ENCODE measurements at places on chromosomes 11 and 22.

DNA sequence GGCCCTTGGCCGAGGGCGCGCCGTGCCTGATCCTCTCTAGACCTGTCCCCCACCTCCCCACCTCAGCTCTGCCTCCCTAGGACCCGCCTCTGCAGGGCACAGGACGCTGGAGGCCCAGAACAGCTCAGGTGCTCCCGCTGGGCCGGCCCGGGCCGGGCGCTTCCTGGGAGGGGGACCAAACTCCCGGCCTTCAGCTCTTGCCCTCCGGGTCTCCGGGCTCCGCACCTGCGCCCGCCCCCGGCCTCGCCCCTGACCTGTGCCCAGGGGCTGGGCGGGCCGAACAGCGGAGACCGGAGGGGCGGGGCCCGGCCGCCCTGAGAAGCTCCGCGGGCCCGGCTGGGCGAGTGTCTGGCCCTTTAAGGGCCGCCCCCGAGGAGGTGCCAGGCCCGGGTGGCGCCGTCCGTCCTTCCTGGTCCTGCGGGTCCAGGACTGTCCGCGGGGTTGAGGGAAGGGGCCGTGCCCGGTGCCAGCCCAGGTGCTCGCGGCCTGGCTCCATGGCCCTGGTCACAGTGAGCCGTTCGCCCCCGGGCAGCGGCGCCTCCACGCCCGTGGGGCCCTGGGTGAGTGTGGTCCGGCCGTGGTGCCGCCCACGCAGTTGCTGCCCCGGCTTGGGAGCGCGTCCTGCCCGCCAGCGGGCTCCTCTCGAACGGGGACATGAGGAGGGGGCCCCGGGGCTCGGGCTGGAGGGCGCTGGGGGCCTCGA, at the start of gene SSH3:
SSH3 (plus strand) TSS at position 399 of the 703 bp plus-strand sequence; CDS start at position 495, 96 bp downstream.
- DNase-seq = peak; percentile 24

GRCh38 chr22:49783036-49783746, 44.5 kb downstream of the BRD1 start:
- DNase-seq = no peak

DNA sequence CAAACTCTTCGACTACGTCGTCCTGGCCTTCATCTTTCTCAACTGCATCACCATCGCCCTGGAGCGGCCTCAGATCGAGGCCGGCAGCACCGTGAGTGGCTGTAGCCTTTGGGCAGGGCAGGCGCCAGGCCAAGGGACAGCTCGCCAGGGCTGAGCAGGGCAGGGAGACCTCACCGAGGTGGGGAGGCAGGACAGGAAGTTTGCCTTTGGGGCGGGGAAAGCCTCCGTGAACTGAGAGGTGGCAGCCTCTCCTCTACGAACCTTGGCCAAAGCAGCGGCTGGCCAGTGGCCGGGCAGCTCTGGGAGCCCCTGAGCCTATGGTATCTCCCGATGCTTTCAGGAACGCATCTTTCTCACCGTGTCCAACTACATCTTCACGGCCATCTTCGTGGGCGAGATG, 93.2 kb downstream of the CACNA1I start:
- no peak for DNase-seq

DNA sequence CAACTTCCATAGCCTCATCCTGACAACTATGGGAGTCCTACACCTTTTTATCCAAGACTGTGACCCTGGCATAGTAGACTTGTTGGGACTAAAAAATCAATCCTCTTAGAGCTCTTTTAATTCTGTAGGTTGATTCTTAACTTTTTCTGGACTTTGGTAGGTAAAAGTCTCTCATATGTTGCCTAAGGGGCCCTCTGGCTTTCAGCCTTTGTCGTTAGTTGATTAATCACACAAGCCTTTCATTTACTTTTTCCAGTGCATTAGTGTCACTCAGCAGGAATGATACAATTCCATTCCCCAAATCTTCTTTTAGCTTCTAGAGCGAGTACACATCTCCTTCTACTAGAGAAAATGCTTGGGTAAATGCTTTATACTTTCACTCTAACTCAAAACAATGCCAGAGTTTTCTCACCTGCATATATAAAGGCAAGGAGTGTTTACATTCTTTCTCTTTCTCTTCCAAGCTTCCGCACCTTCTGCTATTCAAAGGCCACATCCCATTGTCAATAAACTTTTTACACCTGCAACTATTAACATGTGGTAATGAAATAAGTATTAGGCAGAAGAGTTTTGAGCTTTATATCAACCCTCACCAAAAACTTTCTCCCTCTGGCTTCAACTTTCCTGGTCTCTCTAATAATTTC, 516.6 kb downstream of the FAM181B start:
- DNase-seq = no peak

GRCh38 chr11:111236383-111236782, 9.1 kb upstream of the POU2AF2 start:
- DNase-seq = no peak

DNA sequence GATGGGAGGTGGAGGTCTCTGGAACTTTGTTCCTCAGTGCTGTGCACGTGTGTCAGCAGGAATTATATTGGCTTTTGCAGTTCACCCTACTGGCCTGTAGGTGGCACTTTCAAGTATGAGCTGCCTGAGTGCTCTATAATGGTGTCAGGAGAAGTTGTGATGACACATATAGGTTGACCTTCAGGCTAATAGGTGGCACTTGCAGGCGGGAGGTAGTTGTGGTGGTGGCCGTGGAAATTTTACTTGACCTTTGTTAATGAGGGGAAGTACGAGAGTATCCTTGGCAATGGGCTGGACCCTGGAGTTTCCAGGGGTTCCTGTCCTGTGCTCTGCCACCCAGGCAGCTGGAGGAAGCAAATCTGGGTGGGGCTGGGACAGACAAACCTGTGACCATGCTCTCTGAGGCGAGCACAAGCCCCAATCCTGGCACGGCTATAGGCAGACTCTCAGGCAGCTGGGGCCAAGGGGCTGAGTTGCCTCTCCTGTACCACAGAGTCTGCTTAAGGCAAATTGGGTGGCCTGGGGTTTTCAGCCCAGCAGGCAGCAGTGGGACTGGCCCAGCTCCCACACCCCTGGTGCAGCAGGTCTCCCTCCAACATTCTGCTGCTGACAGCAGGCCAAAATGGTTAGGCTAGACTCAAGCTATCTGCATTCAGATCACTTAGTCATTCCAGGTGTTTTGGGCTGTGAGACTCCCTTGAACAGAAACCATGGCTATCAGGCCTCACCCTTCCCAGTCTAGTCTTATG, 147.5 kb upstream of the CTSC start:
- DNase-seq = peak; percentile 55

DNA sequence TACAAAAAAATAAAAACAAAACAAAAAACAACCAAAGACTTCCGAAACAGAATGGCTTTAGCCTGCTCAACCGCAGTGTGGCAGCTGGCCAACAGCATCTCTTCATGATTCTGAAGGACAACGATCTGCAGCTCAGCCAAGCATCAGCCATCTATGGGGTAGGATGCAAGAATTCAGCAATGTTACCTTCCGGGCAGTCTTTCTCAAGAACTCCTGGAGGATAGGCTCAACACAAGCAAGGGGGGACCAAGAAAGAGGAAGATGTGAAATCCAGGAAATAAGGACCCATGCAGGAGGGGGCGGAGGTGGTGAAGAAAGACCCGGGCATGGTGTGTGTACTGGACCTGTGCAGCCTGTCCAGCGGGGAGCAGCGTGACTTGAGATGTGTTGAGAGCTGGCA, 3.5 kb upstream of the TSPO start:
- DNase-seq = peak; percentile 78

DNA sequence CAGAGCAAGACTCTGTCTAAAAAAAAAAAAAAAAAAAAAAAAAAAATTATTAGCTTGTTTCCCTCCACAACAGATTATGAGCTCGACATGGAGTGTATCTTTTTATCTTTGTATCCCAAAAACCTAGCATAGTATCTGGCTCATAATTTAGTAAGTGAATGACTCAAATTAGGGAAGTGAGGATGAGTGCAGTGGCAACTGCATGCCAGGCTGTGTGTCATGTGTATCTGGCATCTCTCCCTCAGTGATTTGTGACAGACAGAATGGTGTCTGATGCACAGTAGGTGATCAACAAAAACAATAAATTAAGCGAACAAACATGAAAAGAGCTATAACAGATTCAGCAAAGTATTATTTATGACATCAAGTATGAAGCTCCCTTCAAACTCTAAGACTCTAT, 7.2 kb downstream of the STK33 start:
- no peak for DNase-seq

Measured in CD14-positive monocyte (primary cell).